ENCODE measurements at places on chromosomes 3 and 15. TPM values are rescaled to one million over a fixed set of nuclear protein-coding genes. Genes with fewer than 3 reads are reported as not detected.

Gene USP3
- total RNA-seq: 29.5 TPM

Gene TNK2
- total RNA-seq: 11.3 TPM

Gene HOMER2
- under 0.01 TPM for total RNA-seq

Gene P2RY13
- not detected for total RNA-seq

Gene RAB6B
- total RNA-seq: 0.39 TPM

Gene GOLGA8A
- total RNA-seq: 3.2 TPM

Gene GOLGA8R
- 0.26 TPM for total RNA-seq

Gene DNAJC13
- 40.5 TPM for total RNA-seq

Gene NPAP1
- not detected for total RNA-seq

Gene TIMMDC1
- total RNA-seq: 37.1 TPM

Gene NEO1
- 5.3 TPM for total RNA-seq

Gene PIF1
- 9.0 TPM for total RNA-seq

Gene RARRES1
- 3.4 TPM for total RNA-seq

Gene GP9
- not detected for total RNA-seq

Gene SLC15A2
- under 0.01 TPM for total RNA-seq

Gene RLBP1
- not detected for total RNA-seq

Gene CLEC3B
- total RNA-seq: 0.26 TPM

Gene CHRM5
- 0.13 TPM for total RNA-seq

Gene SLC12A1
- not detected for total RNA-seq

Gene RPLP1
- total RNA-seq: 53.8 TPM

Gene RASGRF1
- 0.51 TPM for total RNA-seq

Gene GOLIM4
- 21.8 TPM for total RNA-seq

Gene EOMES
- not detected for total RNA-seq

Gene GRAMD1C
- 16.6 TPM for total RNA-seq

Gene CCDC54
- total RNA-seq: not detected

Gene CX3CR1
- not detected for total RNA-seq

Gene SMARCC1
- total RNA-seq: 25.7 TPM

Gene ANKDD1A
- 6.0 TPM for total RNA-seq

Gene EPHB1
- total RNA-seq: 3.8 TPM

Gene CLRN1
- total RNA-seq: not detected

Gene DAZL
- total RNA-seq: not detected

Gene TUBGCP4
- 8.3 TPM for total RNA-seq

Gene NR2F2
- total RNA-seq: 33.5 TPM

Gene ARGFX
- not detected for total RNA-seq

Gene CCR2
- not detected for total RNA-seq

Gene NOX5
- not detected for total RNA-seq
